Endothelial cell of umbilical vein (primary cell): ENCODE measurements at places on chromosomes 3 and 15. TPM values are rescaled to one million over a fixed set of nuclear protein-coding genes. Genes with fewer than 3 reads are reported as not detected.

GRCh38 chr15:44029940-44030568 is 165.0 kb downstream of the FRMD5 start:
- DNase-seq, result peak; percentile 70

GRCh38 chr3:103949693-103950092 is 1417.0 kb upstream of the ALCAM start:
- no peak for DNase-seq

DNA sequence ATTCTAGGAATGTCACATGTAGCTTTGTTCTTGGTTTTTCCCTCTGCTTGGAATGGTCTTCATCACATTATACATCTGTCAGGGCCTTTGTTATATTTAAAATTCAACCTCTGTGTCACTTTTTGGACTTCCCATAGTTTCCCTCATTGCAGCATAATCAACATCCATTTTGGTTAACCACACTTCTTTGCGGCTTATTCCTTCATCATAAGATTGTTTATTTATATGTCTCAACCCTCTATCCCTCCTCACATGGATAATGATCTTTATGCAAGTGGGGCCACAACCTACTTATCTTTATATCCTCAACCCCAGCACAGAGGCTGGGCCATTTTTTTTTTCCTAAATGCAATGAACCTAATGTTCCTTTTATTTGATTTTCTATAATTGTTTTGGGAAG is 260.0 kb upstream of the THBS1 start:
- no peak for DNase-seq

DNA sequence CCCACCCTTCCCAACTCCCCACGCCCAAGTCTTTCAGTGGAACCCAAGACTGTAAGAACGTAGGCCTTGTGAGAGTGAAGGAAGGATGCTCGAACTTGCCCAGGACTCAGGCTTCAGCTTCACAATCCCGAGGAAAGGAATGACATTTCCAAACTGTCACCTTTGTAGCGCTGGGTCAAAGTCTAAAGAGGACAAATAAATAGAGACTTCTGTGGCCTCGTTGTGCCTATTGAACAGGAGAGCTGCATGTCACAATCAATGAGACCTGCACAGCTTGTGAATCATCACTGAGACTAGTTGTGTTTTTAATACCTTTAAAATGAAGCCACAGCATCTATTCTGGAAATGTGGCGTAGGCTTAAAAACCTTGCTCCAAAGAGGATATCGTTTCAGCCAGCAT is 222.8 kb upstream of the ST8SIA2 start:
- DNase-seq, result no peak

- DNase-seq, result no peak
Observed at GRCh38 chr3:52439426-52440248, 5.3 kb downstream of the SEMA3G start.

DNA sequence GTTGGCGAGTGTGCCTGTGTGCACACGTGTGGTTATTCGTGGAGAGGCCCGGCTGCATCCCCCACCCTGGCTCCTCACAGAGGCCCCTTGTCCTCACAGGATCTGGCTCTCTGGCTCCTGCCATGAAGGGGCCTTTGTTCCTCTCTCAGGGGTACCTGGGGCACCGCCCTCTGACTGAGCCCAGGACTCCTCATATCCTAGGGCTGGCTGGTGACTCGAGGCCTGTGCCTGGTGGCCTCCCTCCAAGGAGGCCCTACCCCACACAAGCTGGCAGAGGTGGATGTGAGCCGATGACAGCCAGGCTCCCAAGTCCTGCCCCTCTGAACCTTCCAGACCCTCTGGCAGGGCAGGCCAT is 10.0 kb downstream of the PRKCD start:
- DNase-seq, result no peak

DNA sequence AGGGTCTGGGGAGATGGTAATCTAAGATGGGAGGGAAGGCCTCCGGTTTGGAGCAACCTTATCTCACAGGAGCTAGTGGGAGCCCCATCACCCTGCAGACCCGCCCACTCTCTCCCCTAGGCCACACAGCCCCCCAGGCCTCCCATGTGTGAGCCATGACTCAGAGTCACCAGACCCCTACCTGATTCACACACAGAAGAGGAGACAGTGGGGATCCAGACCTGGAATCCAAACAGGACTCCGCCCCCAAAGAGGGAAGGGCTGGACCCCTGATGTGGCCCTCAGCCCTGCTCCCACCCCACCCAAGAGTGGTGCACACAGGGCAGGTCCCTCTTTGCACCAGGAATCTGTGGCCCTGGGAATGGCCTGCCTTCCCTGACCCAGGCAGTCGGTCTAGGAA is 97.4 kb downstream of the ADCY5 start:
- DNase-seq, result no peak

GRCh38 chr15:40498418-40498817 is 27.6 kb downstream of the CHST14 start:
- no peak for DNase-seq

- no peak for DNase-seq
Observed at GRCh38 chr3:23808525-23808924, 2.8 kb downstream of the UBE2E1 start.

DNA sequence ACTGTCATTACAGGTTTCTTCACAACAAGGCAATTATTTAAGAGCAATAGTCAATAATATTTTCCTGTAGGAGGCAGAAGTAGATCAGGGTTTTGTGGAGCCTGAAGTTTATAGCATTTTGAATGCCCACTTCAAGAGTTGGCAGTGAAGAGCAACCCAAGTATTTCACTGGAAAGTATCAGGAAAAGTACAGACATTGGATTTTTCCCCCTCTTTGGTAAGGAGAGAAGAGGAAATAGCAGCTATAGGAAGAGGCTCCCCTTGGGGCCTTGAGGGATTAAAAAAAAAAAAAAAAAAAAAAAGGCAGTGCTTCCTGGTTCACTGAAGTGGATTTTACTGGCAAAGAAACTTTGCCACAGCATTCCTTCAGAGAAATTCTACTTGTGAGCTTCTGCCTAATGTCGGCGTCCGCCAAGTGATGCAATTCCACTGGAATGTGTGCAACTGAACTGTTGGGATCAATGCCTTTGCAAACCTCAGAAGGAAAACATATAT is 5.7 kb upstream of the CNTN6 start:
- no peak for DNase-seq

- DNase-seq, result no peak
Observed at GRCh38 chr3:169636928-169637327, 26.6 kb downstream of the MECOM start.

GRCh38 chr3:12175844-12176453 is 17.2 kb upstream of the TIMP4 start:
- peak; percentile 52 for DNase-seq

DNA sequence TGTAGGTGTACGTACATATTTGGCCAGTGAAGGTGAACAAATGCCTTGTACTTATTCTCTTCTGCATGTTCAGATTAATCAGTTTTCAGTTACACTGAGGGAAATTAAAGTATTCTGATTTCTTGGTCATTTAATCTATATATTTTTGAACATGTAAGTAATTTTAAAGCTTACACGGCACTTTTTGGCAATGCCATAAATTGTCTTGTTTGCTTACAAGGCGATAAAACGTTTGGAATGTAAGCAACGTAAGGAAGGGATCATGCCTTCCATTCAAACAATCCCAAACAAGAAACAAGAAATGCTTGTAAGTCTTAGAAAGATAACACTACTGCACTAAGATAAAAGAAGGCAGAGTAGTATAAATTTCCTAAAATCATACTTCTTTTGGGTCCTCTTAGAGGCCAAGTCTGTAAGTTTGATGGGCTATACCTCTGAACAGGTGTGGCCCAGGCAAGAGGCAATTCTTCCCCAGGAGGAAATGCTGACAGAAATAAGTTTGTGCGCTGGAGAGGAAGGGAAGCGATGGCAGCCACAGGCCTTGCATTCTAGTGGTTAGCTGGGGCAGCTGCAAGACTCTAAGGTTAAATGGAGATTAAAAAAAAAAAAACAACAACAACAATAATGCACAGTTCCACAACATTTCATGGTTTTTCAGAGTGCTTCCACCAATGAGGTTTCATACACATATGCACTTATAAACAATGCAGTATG is 73.8 kb downstream of the GOLIM4 start:
- DNase-seq, result no peak

DNA sequence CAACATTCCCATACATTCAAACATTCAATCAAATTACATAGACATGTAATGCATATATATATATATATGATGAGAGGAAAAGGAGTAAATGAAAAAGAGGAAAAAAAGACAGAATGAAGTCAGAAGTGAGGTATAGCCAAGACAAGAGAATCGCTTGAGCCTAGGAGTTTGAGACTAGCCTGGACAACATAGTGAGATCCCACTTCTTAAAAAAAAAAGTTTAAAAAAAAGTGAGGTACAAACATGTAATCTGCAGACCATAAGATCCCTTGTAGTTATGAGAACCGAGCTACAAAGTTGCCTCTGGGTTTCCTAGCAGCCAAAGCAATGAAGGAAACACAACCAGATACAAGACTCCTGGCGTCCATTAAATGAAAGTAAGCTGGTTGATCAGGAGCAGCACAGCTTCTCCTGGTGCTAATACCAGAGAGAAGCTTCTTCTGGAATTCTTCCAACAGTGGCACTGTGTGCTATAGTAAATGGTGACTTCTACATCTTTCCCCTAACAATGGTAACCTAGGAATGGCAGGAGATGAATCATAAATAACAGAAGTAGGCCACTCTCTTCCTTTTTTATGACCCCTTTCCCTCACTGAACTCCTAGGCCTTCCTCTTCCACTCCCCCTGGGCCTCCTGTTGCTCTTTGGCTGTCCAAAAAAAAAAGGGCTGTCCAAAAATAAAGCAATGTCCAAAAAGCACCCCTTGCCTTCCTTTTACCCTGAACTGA is 3.5 kb downstream of the KCNMB3 start:
- DNase-seq, result peak; percentile 53

DNA sequence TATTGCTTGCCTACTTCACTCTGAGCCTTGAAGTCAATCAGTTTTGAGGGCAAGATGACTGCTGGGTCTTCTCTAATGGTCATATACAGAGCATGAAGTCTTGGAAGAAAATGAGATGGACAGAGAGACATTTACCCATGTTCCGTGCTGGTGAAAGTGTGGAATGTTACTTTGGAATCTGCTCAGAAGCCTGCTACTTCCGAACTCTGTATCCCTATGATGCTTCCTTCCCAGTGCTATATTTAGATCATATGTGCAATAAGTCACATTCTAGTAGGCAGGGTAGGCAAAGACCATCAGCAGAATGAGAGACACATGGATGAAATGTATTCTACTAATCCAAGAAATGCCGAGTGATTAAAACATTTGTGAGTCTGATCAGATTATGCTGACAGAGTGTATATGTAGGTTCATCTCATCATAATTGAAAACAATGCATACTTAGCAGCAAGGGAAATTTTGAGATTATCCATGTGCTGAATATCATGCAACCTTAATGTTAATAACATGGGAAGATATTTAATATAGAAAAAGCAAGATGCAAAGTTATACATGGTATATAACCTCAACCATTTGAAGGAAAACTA is 60.5 kb downstream of the RAB7A start:
- peak; percentile 25 for DNase-seq

- peak; percentile 56 for DNase-seq
Observed at GRCh38 chr15:82849556-82850512, 40.4 kb downstream of the WHAMM start.

- peak; percentile 81 for DNase-seq
Observed at GRCh38 chr3:129606636-129607390, at the start of gene PLXND1. Gene PLXND1, minus strand, starts transcription at chr3:129606676. Its CDS starts 37 bp downstream, at chr3:129606639.

DNA sequence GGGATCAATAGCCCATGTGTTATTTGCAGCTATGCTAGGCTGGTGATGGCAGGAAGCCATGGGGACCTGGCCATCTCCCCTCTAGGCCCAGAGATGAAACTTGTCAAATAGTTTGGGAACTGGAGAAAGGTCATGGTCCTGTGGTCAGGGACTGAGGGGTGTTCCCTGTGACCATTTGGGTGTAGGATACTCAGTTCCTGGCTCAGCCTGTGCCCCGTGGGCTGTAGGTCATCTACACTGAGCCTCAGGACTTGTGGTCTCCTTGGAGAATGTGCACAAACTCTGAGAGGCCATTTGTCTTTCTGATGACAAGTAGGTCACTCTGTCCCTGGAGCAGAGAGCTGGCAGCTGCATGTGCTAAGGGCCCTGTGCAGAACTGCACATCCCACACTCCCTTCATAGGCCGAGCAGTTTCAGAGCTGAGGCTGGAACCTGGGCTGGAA is 17.5 kb downstream of the GASK1A start:
- DNase-seq, result no peak

The PTH1R gene
- total RNA-seq, result 0.46 and 0.65 TPM in 2 replicates

The PRR20G gene
- total RNA-seq, result not detected in 2 replicates

The SLC28A2 gene
- total RNA-seq, result not detected in 2 replicates

The KCNH8 gene
- not detected in 2 replicates for total RNA-seq
